ENCODE measurements at places on chromosomes 7 and 10. TPM values are rescaled to one million over a fixed set of nuclear protein-coding genes. Genes with fewer than 3 reads are reported as not detected.

STAG3 gene
- 0.65 TPM for polyA plus RNA-seq

DNA sequence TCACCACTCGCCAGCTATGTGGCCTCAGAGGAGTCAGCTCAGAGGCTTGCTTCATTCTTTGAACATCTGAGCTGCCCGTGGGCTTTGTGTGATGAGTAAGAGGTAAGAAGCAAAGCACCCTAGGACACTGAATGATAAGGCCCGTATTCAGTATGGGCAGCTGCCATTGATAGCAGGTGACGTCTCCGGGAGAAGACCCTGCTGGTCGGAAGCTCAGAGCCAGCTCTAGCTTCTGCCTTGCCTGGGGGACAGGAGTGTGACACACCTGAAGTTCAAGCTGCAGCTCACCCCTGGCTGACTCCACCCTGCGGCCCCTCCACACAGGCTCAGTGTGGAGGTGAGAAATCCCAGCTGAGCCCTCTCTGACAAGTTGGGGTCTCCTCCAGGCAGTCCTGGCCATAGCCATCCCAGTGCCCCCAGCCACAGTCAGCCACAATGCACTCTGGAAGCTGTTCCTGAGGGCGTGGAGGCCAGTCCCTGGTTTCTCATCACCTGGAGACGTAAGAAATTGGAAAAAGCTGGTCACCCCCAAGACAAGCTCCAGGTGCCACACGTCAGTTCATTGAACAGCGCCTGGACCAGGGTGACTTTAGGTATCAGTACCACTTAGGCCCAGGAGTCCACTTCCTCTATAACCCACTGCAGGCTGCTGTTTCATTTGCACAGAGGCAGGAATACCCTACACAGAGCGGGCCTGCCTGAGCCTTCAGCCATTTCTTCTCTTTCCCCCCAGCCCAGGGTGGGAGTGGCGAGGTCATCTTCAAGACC lies 164.9 kb upstream of the RHEB start:
- peak; percentile 65 for DNase-seq

DNA sequence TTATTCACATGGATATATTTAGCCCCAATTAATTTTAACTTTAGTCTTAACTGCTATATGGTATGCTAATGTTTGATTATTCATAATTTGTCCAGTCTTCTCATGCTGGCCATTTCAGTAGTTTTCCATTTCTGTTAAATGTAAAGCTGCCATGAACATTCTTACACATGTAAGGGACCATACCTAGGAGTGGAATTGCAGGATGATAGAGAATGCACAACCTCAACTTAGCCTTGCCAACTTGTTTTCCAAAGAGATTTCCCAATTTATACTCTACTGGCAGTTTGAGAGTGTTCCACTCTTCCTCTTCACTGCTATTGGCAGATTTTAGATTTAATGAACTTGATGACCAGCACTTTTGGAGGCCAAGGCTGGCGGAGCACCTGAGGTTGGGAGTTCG lies 68.2 kb downstream of the FANK1 start:
- no peak for DNase-seq

GRCh38 chr7:90384433-90384832 lies 18.8 kb upstream of the CLDN12 start:
- DNase-seq, result peak; percentile 63

DNA sequence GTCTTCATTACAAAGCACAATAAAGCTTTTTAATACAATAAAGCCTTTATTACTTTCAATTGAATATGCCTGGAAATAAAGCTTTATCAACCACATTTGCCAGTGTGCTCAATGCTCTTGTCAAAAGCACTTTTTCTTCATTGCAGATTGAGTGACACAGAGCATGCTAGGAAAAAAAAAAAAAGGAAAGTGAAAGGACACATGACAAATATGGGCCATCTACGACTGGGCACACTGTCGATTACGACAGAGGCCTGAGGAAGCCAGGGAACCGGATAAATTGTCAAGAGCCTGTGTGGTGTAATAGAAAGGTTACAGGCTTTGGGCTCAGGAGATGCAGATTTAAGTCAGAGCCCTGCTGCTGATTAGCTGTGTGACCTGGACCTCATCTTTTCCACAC lies 84.8 kb upstream of the LRGUK start:
- no peak for DNase-seq

DNA sequence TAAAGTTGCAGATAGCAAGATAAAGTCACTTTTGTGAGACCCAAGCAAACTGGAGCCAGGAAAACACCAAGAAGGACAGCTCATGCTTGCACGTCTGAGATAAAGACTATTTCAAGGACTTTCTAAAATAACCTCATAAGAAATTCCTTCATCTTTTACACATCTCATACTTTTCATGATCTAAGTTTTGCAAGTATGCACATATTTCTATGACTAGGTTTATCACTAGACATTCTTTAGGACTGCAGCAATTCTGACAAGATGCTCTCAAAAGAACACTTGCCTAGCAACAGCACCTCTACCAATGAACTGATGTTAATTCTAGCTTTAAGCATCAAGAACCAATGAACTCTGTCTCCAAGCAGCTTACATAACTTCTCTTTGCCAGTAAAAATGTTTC lies 457.6 kb downstream of the SEMA3D start:
- peak; percentile 62 for DNase-seq

ZNF488 gene
- not detected for polyA plus RNA-seq

GDF10 gene
- not detected for polyA plus RNA-seq

PTF1A gene
- not detected for polyA plus RNA-seq

AS3MT gene
- polyA plus RNA-seq, result 1.2 TPM

GRCh38 chr10:62373639-62373994 lies 552 bp upstream of the ZNF365 start:
- no peak for DNase-seq

- peak; percentile 69 for DNase-seq
These were observed 307.3 kb downstream of the CAMK1D start for GRCh38 chr10:12656518-12657142.

DNA sequence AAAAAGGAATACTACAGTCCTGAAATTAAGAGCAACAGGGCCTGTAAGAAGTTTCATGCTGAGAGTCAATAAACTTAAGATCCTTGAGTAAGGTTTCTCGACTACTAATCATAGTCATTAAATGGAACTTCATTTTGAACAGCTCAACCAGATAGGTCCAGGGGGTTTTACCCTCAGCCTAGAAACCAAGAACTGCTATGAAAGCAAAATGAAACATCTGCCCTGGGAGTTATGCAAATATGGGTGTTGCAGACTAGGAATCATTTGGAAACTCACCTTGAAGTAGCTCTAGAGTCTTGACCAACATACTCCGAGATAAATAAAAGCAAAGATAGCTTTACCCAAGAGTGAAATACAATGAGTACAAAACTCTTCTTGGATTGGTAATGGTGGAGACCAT lies 128.0 kb downstream of the HGF start:
- no peak for DNase-seq

KCNMA1 gene
- 25.1 TPM for polyA plus RNA-seq

GRCh38 chr7:92725161-92725925 lies 111.0 kb downstream of the CDK6 start:
- DNase-seq, result no peak

HOXA13 gene
- 0.15 TPM for polyA plus RNA-seq

DNA sequence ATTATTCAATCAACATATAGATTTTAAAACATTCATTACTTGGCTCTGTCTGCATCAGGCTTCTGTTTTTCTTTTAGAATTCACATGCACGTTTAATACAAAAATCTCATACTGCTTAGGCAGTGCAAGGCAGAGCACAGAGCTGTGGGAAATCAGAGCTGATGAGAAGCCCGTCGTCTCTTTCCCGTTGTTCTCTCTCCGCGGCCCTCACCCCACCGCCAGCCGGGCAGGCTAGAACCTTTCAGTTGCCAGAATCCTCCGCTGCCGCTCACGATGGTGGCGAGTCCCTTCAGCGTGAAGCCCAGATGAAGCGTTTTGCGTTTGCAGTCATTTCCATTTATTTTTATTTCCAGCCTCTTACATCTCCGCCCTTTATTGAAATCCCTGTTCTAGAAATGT lies 648.2 kb downstream of the SDK1 start:
- no peak for DNase-seq

CALHM1 gene
- 0.08 TPM for polyA plus RNA-seq

- DNase-seq, result no peak
These were observed 620 bp upstream of the IMPDH1 start for GRCh38 chr7:128410451-128410753.

- DNase-seq, result no peak
These were observed 18.5 kb downstream of the DIP2C start for GRCh38 chr10:670990-671389.

GRCh38 chr7:150368096-150368883 lies at the start of gene REPIN1:
Gene REPIN1, plus strand, starts transcription at chr7:150368822. Its CDS starts 890 bp downstream, at chr7:150369712.
- DNase-seq, result peak; percentile 85

ZNF804B gene
- not detected for polyA plus RNA-seq

DNA sequence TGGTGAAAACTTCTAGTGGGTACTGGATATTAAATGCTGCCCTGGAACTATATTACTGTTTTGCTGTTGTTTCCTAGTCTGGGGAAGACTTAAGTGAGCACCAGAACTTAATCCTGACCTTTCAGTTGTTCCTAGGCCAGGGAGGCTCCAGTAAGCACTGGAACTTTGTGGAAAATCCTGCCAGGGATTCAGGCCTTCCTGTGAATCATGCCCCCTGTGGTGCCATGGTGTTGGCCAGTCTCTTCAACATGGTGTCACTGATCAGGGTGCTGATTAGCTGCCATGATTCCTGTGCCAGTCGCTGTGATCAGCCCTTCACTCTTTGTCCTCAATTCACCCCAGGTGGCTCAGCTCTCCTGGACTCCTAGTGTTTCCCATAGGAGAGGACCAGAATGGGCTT lies 8.5 kb upstream of the AOAH start:
- DNase-seq, result no peak

DNA sequence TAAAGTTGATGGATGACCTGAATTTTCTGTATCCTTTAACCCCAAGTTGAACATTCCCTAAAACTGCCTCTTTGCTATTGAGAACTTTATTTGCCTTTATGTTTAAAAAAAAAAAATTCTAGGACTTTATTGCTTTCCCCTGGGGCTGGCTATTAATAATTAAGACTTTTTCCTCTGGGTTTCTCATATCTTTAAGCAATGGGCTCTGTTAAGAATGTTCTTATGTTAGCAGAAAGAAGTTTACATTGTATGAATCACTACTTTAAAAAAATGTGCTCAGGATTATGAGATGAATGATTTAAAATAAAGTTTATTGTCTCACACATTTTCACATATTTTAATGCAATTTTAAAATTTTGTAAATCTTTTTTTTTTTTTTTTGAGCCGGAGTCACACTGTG lies 19.5 kb downstream of the TAX1BP1 start:
- DNase-seq, result no peak

DNA sequence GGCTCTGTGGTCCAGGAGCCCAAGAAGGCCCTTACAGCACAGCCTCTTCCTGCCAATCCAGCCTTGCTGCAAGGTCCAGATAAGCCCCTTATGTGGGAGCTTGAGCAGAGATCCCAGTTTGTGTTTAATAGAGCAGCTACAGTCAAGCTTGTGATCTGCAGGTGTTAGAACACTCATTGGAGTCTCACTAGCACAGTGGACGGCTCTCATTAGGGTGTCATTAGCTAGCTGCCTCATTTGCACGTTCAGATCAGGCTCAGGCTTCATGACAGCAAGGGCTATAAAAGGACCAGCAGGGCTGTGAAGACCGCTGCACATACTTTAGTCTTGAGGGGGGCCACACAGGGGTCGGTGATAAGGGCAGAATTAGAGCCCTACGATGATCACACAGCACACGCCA lies 443.2 kb downstream of the RPS24 start:
- DNase-seq, result no peak

- DNase-seq, result no peak
These were observed 84.7 kb upstream of the TMEM168 start for GRCh38 chr7:112874909-112875308.

- DNase-seq, result no peak
These were observed 8.8 kb downstream of the FOXL3 start for GRCh38 chr7:298743-299142.

GRCh38 chr7:121954803-121955202 lies 81.8 kb downstream of the PTPRZ1 start:
- DNase-seq, result peak; percentile 83

DNA sequence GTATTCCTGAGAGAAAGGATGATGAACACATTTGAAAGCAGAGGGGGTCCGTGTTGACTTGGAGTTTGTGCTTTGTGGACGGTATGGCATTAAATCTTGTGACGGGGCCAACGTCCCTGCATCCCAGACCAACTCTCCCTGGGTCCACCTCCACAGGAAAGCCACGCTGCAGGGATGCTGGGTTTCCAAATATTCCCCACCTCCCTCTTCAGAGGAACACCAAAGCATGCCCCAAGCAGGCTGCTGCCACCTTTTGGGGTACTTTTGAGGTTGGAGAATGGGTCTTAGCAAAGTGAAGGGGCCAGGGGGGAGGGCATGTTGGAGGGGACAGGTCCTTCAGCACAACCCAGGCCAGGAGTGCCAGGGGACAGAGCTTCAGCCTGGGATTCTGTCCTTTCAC lies 504.4 kb downstream of the TCERG1L start:
- no peak for DNase-seq

DNA sequence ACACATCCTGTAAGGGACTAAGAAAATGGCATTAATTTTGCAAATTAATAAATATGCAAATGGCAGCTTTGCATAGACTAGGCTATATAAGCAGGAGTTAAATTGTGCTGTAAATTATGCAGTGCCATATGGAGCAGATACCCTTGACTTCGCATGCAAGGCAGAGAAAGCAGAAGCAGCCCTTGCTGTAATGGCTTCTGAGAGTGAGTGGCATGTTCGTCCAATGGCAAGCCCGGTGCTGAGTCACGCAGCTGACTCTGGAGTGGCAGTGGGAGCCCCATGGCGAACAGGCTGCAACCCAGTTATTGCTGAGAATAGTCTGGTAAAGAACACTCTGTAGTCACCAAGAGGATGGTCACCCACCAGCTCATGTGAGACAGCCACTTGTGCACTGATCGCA lies 1186.5 kb downstream of the TYW1 start:
- DNase-seq, result no peak

DNA sequence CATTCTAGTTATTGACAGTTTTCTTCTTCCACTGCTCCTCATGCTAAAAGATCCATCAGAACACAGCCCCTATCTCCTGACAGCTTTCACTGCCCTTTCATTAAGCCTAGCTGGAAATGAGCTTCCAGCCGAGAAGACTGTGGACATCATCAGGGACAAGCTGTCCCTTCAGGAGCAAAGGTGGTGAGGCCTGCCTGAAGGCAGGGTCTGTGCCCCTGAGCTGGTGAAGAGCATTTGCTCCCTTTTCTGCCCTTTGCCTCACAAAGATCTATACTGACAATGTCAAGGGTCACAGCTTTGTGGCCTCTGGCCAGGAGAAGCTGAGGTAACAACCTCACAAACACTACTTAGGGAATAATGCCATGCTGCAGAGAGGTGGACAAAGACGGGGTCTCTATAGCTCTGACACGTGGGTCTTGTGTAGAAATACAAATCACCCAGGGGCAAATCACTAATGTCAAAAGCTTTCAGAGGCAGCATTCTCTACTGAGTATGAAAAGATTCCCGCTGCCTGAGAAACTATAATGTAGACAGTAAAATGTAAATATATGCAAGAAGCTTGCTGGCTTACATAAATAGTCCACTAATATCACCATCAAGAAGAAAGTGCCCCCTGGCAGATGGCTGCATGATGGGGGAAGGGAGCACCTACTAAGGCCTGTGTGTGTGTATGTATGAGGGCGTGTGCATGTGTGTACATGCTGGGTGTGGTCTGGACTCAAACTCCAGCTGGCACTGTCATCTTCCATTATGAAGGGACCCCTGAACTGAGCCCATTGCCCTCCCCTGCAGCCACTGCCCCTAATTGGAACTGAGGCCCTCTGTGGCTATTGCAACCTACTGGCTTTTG lies 55.8 kb downstream of the HBP1 start:
- DNase-seq, result no peak

POLR2J2 gene
- polyA plus RNA-seq, result 2.0 TPM

- no peak for DNase-seq
These were observed 28.8 kb downstream of the ZSCAN25 start for GRCh38 chr7:99645590-99645989.
